ENCODE measurements at places on chromosomes 12 and 14.
A peak's percentile ranks its signal among the peaks of the same experiment; 100 is the strongest.

GRCh38 chr14:105021656-105022275 lies 883 bp upstream of the CDCA4 start:
- DNase-seq, result no peak

DNA sequence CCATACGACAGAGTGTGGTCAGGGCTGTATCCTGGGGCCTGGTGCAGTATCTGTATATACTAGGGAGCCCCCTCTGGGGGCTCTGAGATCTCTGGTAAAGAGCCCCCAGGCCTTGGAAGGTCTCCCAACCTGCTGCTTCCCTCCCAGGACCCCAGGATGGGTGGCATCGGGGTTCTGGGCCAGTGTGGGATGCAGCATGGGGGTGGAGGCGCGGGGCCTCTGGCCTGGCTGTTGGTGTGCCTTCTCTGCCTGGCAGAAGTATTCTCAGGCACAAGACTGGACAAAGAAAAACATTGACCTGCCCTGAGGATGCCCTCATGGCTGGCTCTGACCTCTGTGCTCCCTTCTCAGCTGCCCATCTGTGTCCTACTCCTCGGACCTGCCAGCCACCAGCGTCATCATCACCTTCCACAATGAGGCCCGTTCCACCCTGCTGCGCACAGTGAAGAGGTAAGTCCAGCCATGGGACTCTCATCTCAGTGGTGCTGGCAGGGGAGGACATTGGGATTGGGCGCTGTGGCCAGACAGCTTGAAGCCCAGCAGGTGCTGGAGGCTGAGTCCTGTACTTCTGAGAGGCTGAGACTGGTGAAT lies 64.5 kb downstream of the GALNT16 start:
- DNase-seq, result no peak

DNA sequence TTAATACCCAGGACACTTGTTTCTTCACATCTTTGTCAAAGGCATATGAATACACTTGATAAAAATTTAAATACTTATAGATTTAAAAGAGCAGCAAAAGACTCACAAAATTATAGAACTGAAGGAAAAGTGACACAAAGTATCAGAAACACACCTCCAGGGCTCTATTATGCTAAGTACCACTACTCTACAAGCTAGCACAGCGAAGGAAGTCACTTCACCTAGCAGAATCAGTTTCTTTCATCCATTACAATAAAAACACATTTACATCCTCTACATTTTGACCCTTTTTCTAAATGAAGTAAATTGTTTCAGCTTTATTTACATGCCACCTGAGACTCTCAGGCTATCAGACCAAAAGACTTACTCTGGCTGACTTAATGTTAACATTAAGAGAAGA lies 26.6 kb upstream of the PTPRB start:
- no peak for DNase-seq

DNA sequence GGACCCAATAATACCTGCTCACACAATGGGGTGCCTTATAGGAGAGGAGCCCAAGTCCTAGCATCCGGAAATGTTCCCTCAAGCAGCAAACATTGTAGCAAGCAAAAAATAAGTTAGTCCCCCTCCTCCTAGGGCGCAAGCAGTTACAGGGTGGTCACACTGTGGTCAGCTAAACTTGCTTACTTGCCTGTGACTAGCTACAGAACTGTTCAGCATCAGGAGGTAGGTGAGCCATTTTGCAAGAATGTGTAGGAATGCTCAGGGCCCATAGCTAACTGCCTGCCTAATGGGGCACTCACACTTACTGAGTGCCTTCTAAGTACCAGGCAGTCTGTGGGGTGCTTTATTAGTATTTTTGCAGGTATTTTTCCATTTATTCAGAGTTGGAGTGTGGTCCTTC lies 154.6 kb upstream of the GRIN2B start:
- no peak for DNase-seq

DNA sequence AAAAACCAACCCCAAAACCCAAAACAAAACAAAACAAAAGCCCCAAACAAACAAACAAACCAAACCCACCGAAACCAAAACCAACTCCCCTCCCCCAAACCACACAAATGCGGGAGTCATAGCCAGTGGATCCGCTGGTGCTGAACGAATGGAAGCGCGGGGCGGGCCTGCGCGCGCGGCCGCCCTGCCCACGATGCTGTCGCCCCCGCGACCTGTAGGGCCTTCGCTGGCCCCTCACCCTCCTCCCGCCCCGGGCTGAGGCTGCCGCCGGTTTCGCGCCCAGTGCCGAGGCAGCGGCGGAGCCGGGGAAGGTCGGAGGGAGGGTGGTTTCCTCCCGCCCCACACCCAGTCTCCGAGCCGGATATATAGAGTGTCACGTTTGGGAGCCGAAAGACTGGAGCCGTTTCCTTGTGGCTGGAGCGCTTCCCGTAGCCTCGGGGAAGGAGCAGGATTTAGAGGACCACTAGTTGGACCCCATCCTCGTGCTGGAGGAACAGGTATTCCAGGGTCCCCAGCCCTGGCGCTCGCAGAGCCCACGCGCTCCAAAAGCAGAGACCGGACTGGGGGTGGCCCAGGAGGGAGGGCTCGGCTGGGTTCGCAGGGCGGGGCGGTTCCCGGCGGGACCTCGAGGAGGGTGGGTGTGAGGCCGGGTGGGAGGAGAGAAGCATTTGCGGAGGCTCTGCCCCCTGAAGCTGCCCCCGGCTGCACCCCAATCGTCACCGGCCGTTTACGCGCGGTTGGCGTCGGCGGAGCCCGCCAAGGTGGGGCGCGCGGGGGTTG lies at the start of gene FAR2:
Gene FAR2 (plus strand): TSS at position 368 of the 780 bp plus-strand sequence. CDS start 121,172 bp downstream, outside the sequence.
- DNase-seq, result peak; percentile 37

- DNase-seq, result no peak
Measured at GRCh38 chr12:67788118-67788517, 139.6 kb downstream of the DYRK2 start.

GRCh38 chr14:92035890-92036289 lies 4.0 kb downstream of the TRIP11 start:
- no peak for DNase-seq

DNA sequence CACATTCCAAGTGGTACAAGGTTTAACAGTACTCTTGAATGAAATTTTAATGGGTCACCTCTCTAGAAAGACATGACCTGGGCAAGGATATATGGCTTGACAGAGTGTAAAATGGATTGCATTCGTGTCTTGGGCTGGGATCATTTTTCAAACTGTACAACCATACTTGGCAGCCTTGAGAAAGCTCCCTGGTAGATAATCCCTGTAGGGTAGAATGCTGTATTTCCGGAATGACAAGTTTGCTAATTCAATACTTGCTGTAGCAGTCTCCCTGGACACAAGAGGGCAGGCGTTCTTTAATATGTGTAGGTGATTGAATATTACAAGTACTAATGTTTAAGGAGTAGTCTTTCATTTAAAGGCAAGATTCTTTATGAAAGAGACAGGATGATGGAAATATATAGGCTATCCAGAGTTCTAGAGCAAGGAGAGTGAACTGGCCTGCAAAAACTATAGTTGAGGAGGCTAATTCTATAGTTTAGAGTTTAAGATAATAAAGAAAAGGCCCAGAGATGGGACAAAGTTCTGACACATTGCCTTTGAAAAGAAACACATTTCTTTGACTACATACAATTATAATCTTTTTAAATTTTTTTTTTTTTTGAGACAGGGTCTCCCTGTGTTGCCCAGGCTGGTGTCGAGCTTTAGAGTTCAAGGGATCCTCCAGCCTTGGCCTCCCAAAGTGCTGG lies 53.4 kb downstream of the PLBD1 start:
- DNase-seq, result no peak

DNA sequence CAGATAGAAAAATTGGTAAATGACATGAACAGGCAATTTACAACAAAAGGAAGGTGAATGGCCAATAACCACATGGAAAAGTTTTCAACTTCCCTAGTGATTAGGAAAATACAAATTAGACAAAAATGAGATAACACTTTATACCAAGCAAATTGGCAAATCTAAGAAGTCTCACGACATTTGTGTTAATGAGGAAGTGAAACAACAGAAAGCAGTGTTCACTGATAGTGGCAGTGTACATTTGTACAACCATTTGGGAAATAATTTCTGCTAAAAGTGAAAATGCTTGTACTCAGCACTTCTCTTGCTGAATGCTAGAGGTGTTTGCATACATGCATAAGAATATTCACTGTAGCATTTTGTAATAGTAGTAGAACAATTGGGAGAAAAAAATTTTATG lies 126.6 kb downstream of the LLPH start:
- DNase-seq, result no peak

GRCh38 chr12:128947209-128947608 lies 93.9 kb downstream of the GLT1D1 start:
- DNase-seq, result no peak

GRCh38 chr12:857611-858010 lies 91.9 kb downstream of the RAD52 start:
- no peak for DNase-seq

DNA sequence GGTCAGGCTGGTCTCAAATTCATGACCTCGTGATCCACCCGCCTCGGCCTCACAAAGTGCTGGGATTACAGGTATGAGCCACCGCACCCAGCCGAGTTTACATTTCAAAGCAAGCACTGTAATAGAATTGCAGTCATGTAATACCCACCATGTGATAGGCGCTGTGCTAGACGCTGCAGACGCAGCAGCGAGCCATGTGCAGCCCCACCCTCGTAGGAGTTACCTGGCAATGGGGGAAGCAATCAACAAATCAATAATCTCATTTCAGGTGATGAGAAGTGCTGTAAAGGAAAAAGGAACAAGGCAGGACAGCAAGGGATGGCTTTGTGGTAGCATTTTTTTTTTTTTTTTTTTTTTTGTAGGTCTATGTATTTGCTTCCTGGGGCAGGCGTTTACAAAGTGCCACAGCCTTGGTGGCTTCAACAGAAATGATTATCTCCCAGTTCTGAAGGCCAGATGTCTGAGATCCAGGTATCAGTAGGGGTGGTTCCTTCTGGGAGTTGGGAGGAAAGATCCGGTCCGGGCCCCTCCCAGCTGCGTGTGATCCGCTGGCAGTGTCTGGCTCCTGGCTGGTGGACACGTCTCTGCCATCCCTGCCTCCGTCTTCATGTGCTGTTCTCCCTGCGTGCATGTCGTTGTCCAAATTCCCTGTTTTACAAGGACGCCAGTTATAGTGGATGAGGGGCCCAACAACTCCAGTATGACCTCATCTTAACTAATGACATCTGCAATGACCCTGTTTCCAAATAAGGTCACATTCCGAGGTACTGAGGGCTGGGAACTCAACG lies 72.8 kb downstream of the TNFAIP2 start:
- DNase-seq, result no peak

GRCh38 chr12:89470741-89471509 lies 53.7 kb downstream of the GALNT4 start:
- DNase-seq, result no peak

GRCh38 chr14:86055512-86056075 lies 525.6 kb downstream of the FLRT2 start:
- DNase-seq, result no peak

DNA sequence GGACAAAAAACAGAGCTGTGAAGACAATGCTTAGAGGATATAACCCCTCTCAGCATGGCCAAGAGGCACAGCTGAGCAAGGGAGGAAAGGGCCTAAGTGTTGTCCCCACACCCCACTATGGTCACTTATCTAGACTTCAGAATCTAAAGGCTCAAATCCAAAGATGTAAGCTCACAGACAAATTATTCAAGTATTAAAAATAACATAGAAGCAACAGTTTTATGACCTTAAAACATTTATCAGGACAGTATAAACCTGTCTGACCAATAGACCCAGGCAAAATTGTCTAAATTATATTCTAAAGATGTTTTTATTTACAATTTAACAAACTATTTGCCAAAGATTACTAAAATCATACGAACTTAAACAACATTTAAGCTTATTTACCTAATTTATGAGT lies 28.1 kb upstream of the PRICKLE1 start:
- no peak for DNase-seq

DNA sequence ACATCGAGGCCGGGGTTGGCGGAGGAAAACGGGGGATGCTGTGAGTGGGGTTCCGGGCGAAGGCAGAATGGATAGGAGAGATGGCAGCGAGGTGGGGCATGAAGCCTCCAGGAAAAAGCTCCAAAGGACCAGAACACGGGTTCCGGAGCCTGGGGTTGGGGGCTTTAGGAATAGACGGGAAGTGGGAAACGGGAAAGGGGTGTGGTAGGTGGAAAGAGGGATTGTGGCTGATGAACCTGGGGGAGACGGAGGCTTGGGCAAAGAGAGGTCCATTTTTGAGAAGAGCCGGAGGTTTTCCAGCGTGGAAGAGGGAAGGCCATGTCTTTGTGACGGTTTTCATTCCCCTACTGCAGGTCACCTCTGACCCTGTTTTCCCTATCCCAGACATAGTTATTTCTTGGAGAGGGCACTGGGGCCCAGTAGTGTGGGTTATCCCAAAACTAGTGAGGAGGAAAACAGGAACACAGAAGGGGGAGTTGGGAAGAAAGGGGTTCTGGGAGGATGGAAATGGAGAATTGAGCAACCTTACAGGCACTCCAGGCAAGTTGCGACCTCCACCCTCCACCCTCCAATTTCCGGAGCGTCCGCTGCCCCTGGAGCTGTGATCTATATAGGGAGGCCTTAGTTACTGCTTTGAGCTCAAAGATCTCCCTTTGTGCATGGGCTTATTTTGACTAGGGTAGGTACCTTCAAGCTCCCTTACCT lies 1.1 kb downstream of the ATN1 start:
- DNase-seq, result no peak

- no peak for DNase-seq
Measured at GRCh38 chr12:114711689-114712152, 27.7 kb upstream of the TBX3 start.
